ENCODE measurements at places on chromosomes 3 and 15.

- DNase-seq = no peak
These were observed 44.8 kb downstream of the ABTB1 start for GRCh38 chr3:127717357-127718244.

DNA sequence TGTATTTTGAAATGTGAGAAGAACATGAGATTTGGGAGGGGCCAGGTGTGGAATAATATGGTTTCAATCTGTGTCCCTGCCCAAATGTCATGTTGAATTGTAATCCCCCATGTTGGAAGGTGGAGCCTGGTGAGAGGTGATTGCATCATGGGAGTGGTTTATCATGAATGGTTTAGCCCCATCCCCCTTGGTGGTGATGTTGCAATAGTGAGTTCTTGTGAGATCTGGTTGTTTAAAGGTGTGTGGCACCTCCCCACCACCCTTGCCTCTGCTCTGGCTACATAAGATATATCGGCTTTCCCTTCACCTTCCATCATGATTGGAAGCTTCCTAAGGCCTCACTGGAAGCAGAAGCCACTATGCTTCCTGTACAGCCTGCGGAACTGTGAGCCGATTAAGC, 23.9 kb upstream of the TMEM108 start:
- no peak for DNase-seq

GRCh38 chr3:73796382-73796781, 171.6 kb upstream of the PDZRN3 start:
- no peak for DNase-seq

DNA sequence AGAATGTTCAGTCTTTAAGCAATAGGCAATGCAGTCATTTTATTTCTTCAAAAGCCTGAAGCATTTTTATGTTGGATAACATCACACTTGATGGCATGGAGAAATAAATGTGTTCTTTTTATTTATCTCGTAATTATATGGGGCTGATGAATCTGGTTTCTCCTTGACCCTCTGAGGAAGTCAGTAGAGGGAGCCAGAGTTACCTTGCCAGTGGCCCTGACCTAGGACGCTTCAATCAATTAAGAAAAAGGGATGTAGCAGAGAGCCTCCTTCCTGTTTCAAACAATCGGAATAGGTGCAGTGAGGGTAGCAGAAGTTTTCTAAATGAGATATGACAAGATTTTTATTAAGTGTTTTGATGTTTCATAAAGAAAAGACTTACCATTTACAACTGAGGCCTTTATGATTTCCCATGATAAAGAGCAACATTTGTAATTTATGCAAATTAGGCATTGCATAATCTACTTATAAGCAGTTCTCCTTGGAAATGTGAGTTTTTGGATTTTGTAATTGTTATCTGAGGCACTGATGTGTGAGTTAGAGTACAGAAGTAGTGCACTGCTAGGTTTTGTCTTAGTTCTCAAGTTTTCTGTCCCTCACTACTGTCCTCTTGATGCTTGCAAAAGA, 129.1 kb downstream of the RAP2B start:
- DNase-seq = peak; percentile 51

DNA sequence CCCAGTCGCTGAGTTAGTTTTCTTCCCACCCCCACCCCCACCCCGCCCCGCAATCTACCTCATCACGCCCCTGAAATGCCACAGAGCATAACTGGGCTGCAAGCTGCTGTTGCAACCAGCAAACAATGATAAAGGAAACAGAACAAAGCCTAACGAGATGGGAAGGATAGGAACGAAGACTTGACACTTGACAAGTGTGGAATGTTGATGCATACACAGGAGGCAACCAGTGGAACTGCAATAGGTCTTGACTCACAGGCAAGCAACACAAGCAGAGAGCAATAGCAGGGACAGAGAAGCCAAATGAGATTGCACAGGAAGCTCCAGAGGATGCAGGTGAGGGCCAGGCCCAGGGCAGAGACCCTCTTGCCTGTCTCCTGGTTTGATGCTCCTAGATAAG, 225.9 kb downstream of the IGSF11 start:
- no peak for DNase-seq

GRCh38 chr15:97037080-97037479, 706.6 kb downstream of the NR2F2 start:
- DNase-seq = no peak

DNA sequence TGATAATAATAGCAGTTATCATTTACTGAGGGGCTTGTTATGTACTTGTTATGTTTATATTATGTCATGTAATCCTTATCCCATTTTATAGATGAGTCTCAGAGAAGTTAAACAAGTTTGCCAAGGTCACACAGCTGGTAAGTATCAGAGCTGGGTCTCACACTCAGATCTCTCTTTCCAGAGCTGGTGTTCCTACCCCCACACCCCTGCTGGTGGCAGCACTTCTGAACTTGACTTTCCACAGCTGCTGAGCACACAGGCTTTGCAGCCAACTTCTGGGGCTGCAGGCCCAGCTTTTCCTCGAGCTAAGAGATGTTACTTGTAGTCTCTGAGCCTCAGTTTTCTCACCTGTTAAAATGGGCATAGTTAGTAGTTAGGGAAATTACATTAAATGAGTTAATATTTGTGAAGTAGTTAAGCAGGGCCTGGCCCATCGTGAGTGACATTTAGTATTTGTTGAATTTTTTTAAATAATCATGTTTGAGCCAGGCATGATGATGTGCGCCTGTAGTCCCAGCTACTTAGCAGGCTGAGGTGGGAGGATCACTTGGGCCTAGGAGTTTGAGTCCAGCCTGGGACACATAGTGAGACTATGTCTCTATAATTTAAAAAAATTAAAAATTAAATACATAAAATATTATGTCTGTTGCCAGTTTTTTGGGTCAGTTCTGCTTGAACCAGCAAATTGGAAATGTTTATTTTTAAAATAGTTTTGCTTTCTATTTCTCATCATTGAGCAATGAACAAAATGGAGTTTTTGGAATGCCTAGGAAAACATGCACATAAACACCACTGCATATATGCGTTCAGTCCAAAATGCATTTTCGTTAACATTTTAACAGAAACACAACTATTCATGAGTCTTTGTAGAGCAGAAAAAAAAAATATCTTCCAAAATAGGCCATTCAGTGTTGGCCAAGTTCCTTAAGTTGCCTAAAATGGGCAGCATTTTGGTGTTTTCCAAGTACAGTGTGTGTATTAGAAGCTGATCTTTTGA, 87.3 kb downstream of the SMAD6 start:
- no peak for DNase-seq

DNA sequence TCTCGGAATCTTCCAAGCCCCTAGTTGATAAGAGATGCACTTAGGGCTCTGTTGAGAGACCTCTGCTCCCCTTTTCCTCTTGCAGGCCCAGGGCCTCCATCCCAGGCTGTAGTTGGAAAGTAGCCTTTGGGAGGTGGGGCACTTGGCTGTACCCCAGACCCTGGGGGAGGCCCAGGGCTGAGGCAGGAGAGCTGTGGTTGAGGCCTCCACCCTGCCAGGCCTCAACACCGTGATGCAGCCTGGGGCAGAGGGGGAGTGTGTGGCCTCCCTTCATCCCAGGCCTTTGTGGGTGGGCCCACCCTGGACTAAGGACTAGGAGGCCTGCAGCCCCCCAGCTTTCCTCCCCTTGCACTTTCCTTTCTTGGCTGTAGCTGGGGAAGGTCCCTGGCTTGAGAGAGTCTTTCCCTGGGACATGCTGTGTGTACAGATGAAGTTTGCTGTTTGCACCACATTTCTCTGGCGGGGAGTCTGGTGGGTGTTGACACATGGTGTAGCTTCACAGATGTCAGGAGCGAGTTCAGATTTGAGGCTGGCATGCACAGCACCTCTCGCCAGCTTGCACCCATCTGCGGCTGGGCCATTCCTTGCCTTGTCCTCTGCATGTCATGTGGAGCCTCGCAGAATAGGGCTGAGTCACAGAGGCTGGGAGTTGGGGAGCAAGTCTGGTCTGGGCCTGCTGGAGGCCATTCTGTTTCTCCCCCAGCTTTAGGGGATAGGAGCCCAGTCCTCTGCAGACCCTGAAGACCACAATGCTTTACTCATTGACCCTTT, 13.7 kb downstream of the PLEKHO2 start:
- DNase-seq = no peak

GRCh38 chr3:190077395-190078045, 43.2 kb downstream of the P3H2 start:
- no peak for DNase-seq

- no peak for DNase-seq
These were observed 1.9 kb upstream of the PSMA4 start for GRCh38 chr15:78538358-78538757.
